GM20000 (cell line): ENCODE measurements at places on chromosomes 16 and 17.

- DNase-seq = no peak
These were observed 24.1 kb downstream of the CHD9 start for GRCh38 chr16:53078765-53079485.

DNA sequence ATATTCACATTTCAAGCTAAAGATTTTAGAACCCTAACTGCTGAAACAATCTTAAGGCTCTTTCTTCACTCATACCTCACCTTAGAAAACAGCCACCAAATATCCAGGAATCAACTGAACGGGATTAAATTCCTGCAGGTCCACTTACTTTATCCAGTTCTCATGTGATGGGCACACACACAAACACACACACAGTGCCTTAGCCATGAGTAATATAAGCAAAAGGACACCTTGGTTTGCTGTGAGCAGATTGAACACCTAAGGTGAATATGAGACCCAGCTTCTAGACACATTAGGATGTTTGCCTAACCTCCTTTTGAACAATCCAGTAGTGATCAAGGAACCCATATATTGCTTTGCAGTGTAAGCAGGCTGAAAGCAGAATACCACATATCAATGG, 81.5 kb downstream of the TUBD1 start:
- no peak for DNase-seq

- DNase-seq = no peak
These were observed 908 bp downstream of the TMEM98 start for GRCh38 chr17:32928586-32929535.

- DNase-seq = no peak
These were observed 264.4 kb upstream of the MON1B start for GRCh38 chr16:76926595-76926994.

GRCh38 chr17:19003543-19004420, 782 bp downstream of the FAM83G start:
- DNase-seq = peak; percentile 83

- no peak for DNase-seq
These were observed 8.1 kb downstream of the BTBD17 start for GRCh38 chr17:74353446-74354060.

DNA sequence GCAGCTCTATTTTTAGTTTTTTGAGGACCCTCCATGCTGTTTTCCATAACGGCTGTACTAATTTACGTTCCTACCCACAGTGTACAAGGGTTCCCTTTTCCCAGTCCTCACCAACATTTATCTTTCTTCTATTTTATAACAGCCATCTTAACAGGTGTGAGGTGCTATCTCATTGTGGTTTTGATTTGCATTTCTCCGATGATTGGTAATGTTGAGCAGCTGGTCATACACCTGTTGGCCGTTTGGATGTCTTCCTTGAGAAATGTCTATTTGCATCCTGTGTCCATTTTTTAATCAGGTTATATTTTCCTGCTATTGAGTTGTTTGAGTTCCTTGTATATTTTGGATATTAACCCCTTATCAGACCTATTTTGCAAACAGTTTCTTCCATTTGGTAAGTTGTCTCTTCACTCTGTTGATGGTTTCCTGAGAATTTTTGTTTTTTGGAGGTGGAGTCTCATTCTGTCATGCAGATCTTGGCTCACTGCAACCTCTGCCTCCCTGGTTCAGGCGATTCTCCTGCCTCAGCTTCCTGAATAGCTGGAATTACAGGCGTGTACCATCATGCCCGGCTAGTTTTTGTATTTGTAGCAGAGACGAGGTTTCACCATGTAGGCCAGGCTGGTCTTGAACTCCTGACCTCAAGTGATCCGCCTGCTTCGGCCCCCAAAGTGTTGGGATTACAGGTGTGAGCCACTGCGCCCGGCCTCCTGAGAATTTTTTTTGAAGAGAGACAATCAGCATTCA, 279.6 kb downstream of the SNX29 start:
- no peak for DNase-seq

GRCh38 chr16:78288888-78289287, 189.4 kb downstream of the WWOX start:
- no peak for DNase-seq

GRCh38 chr16:57743458-57743857, 7.9 kb downstream of the KATNB1 start:
- no peak for DNase-seq

DNA sequence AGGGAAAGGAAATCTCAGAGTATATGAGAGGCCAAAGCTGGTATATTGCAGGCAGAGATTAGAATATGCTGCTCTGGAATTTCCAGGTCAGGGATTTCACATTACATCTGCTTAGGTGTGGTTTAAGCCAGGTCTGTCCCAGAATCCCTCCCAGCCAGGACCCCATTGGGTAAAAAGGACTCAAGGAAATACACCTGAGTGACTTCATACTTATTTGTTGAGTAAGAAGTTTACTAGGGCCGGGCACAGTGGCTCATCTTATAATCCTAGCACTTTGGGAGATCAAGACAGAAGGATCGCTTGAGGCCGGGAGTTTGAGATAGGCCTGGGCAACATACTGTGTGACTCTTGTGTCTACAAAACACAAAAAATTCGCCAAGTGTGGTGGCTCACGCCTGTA, 7.2 kb downstream of the PIPOX start:
- DNase-seq = no peak

GRCh38 chr17:3691617-3692067, 4.3 kb downstream of the P2RX5 start:
- DNase-seq = no peak

DNA sequence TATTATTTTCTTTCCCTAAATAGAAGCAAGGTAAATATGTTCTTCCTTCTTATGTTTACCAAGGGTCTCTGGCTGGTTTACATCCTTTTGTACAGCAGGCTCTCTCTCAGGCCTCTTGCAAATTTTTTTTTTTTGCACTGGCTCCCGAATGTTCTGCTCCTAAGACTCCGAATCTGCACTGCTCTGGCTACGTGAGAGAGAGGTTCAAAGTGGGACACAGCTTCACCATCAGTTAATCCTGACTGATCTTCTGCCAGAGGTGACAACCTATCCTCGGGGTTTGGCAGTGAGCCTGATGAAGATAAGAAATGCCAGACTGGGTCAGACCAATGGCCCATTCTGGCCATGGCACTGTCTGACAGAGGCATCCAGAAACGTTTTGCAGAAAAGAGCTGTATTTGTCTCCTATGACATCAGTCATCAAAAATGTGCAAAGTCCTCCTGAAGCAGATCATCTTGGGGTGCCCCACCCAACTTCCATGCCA, 136.9 kb downstream of the GRIN2A start:
- no peak for DNase-seq
